Endothelial cell of umbilical vein (primary cell): ENCODE measurements at places on chromosomes 6 and 20. TPM values are rescaled to one million over a fixed set of nuclear protein-coding genes. Genes with fewer than 3 reads are reported as not detected.

NRSN1 gene
- total RNA-seq = not detected in 2 replicates

TREML2 gene
- total RNA-seq = not detected in 2 replicates

CRISP2 gene
- not detected in 2 replicates for total RNA-seq

TINAG gene
- total RNA-seq = 0.21 TPM in 1 of 2 replicates, not detected in the other

DNAJC5 gene
- 58.7 and 60.3 TPM in 2 replicates for total RNA-seq

CHRNA4 gene
- total RNA-seq = not detected in 2 replicates

FAM184A gene
- 0.84 and 0.95 TPM in 2 replicates for total RNA-seq

ANKRD66 gene
- total RNA-seq = not detected in 2 replicates

SS18L1 gene
- total RNA-seq = 21.7 and 22.1 TPM in 2 replicates

SPATS1 gene
- total RNA-seq = not detected in 2 replicates

RIPPLY2 gene
- total RNA-seq = 0.53 TPM in 1 of 2 replicates, not detected in the other

RAD21L1 gene
- total RNA-seq = not detected in 2 replicates

FERMT1 gene
- 0.42 and 1.5 TPM in 2 replicates for total RNA-seq

FHL5 gene
- total RNA-seq = not detected in 2 replicates

SAMD10 gene
- 4.7 and 5.7 TPM in 2 replicates for total RNA-seq

RAET1G gene
- total RNA-seq = 0.74 and 1.6 TPM in 2 replicates

TMEM244 gene
- not detected in 2 replicates for total RNA-seq
